ENCODE measurements at places on chromosomes 5 and 9.

GRCh38 chr9:72872718-72873117 is 80.1 kb downstream of the ALDH1A1 start:
- DNase-seq, result no peak

- DNase-seq, result no peak
Observed at GRCh38 chr9:69785757-69786156, 25.9 kb upstream of the PTAR1 start.

DNA sequence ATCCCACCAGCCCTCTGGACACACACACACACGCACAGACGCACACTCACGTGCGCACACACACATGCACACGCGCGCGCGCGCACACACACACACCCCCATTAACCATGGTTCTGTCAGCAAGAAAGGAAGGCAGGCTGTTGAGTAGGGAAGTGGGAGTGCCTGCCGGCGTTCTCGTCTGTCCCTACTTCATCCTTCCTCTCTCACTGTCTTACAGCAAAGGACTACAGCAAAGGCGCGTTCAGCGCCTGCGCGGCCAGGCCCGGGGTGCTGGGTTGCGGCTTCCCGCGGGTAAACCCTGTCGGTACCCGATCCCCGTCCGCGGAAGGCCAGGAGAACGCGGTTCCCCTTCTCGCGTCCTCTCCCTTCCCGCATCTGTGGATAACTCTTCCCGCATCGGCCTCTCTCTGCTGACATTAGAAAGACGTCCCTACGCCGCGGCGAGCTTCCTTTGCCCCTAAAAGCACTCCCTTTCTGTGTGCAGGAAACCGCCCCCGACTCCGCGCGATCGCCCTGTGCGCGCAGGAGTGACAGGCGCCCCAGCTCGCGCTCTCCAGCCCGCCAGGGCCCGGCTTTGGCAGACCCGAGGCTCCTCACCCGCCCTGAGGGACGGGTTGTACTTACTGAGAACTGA is 219.2 kb downstream of the AGTPBP1 start:
- peak; percentile 44 for DNase-seq

- no peak for DNase-seq
Observed at GRCh38 chr9:36037549-36038122, 923 bp downstream of the RECK start.

- DNase-seq, result no peak
Observed at GRCh38 chr5:145903113-145903512, 30.3 kb upstream of the GRXCR2 start.

GRCh38 chr5:86039351-86039750 is 578.4 kb upstream of the COX7C start:
- DNase-seq, result no peak

- DNase-seq, result peak; percentile 22
Observed at GRCh38 chr5:74240783-74241750, 399.5 kb downstream of the ENC1 start.

- no peak for DNase-seq
Observed at GRCh38 chr9:1320607-1321195, 270.5 kb downstream of the DMRT2 start.

DNA sequence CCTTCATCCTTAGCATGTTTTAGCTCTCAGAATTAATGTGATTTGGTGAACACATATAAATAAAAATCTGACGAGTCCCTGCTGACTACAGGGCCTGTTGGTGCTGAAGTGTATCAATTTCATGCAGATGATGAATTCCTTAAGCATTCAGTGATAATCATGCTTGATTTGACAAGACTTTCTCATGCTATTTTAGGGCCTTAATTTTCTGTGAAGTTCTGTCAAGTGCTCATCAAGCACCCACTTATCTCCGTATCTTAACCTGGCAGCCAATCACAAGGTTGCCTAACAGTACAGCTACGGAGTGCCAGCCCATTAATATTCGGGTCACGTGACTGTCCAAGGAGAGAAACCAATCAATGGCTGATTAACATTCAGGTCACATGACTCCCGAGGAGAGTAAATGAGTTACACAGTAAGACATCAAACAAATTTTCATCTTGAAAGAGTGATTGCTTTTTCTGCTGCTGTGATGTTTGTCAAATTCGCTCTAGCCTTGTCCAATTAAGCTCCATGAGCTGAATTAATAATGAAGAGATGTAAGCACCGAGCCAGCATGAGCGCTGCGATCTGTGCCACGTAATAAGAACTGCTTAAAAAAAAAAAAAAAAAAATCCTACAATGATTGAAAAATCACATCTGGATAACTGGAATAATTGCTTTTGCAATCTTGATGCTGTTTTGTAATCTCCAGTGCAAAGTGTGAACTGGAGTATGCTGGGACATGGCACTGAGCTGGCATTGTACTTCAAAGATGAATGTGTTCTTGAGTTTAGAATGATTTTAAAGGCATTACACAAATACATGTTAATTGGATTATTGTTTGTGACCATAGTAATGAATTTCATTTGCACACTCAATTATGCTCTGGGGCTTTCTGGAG is 104.3 kb upstream of the SPATA31D4 start:
- DNase-seq, result no peak
